ENCODE measurements at places on chromosomes 7 and 10.

- no peak for DNase-seq
These were observed 245.9 kb upstream of the HGF start for GRCh38 chr7:82015751-82016150.

GRCh38 chr7:99791667-99792369, 7.8 kb upstream of the CYP3A4 start:
- DNase-seq, result no peak

DNA sequence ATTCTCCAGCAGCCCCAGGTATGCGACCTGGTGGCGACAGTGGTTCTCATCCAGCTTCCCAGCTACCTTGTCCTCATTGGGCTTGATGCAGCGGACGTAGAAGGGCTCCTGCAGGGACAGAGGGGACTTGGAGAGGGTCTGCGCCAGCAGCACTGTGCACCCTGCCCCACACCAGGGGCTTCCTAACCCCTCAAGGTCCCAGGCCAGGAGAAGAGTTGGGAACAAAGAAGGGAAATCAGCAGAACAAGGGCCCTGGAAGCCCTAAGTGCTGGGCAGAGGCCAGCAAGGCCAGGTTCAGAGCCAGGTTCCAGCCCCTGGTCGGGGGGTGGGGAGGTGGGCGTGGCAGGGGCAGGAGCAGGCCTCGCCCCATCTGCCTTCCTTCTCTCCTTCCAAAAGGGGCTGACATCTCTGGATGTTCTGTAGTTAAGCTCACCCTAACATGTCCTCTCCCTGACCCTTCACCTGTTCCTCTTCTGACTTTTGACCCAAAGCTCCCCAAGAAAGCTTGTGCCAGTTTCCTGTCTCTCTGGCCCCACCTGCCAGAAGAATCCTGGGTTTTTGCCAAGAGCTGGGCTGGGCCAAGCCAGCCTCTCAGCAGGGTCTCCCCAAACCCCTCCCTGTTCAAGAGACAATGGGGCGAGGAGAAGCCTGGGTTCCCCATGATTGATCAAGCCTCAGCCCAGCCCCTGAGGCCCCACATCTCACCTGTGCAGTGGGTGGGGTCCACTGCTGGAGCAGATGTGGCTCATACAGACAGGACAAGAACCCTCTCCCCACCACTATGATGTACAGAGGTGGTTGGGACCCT, 11.9 kb downstream of the MYO1G start:
- DNase-seq, result no peak

DNA sequence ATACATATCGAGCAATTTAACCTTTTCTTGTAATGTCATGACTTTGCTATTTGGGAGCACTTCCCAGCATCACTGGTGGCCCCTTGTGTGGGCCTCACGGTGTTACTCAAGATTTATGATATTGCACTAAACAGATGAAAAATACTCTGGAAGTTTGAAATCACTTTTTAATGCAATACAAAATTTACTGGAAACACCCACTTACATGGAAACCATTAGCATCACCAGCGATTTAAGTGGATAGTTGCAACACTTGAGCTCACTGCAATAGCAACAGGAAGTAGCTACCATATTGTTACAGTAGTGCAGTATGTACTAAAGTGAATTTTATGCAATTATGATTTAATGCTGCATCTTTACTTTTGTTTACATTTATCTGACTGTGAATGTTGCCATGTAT, 184.4 kb downstream of the MDFIC start:
- no peak for DNase-seq

DNA sequence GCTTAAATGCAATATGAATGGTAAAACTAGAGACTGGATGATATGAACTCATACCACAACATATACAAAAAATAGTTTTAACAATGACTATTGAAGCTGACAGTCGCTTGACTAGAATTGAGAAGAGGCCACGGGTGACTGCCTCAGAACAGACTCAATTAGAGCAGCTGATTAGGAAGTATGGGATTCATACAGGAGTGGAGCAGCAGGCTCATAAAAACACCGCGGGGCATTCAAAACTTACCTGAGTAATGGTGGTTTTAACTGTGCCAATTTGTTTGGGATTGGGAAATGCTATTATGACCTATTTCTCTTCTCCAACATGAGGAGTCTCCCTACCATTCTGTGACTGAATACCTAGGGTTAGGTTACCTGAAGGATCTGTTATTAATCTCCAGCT, 2.1 kb downstream of the CADPS2 start:
- no peak for DNase-seq

- no peak for DNase-seq
These were observed 378.5 kb upstream of the SEMA3C start for GRCh38 chr7:81297317-81297716.

GRCh38 chr7:16989811-16990413, 108.1 kb upstream of the AGR3 start:
- DNase-seq, result no peak

- no peak for DNase-seq
These were observed 51.3 kb upstream of the TCF7L2 start for GRCh38 chr10:112898540-112899390.

DNA sequence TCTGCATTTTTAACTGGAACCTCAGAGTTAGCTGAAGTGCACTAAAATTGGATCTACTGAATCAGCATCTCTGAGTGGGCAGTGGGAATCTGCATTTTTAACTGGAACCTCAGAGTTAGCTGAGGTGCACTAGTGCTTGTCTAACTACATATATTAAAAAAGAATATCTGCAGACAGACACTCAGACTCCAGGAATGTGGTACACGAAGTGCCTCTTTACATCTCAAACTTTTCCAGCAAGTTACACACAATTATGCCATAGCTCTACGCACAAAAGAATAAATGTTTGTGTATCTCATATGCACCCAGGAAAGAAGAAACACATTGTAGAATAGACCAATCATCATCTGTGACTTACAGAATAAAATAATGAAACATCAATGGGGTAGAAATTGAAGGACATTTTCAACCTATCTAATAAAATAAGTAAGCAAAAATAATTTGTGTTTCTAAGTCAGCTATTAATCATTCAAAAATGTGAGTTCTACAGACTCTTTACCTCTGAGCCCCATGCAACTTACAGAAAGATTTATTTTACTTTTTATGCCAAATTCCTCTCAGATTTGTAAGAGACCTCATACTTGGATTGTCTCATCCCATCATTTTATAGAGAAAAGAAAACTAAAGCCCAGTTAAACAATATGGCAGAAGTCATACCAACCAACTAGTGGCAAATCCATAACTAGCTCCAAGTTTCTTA, 28.3 kb downstream of the PPP1R3A start:
- no peak for DNase-seq

GRCh38 chr10:72257051-72257892, 16.5 kb upstream of the DDIT4 start:
- DNase-seq, result no peak

DNA sequence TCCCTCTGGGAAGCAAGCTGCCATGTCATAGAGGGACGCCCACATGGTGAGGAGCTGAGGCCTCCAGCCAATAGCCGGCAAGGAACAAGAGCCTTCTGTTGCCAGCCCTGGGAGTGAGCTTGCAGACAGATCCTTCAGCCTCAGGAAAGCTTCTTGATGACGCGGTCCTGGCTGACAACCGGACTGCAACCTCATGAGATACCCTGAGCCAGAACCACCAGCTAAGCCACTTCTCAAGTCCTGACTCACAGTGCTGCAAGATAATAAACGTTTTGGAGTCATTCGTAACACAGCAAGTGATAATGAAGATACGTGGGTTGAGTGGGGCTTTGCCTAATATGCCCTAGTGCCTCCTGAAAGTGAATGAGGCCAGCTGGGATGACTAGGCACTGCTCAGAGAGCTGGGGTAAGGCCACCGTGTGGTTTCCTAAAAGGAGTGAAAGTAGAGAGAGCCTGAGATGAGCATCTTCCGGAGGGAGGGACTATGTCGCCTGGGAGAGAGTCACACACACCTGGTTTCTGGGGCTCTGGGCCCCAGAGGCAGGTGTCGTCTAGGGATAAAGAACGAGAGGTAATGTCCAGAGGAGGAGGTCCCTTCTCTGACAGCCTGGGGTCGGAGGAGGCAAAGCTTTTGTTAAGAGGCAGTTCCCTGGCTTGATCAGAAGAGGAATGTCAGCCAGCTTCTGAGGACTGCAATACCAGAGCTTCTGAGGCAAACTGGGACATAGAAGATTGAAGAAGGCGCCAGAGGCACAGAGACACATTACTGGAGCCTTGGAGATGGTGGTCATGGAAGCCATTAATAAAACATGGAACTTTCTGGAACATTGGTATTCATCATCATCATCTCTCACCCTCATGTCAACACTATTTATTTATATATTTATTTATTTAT, 53.6 kb downstream of the PYROXD2 start:
- DNase-seq, result no peak

- no peak for DNase-seq
These were observed 1.5 kb upstream of the KCTD7 start for GRCh38 chr7:66627151-66627681.

DNA sequence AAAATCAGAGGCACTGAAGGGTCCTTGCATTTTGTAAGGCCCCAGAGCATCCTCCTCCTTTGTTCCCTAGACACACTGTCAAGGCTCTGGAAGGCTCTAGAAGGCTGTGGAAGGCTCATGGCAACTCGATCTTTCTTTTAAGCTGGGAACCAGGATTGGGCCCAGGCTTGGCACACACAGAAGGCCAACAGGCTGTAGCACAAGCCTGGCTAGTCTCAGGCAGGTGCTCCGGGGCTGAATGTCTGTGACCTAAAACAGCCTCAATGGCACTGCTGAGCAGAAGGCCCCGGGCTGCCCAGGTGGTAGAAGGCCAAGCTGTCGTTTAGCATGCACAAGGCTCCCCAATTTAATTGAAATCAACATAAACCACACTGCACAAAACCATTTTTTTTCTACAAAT, 55.7 kb downstream of the PRKAG2 start:
- DNase-seq, result no peak

- DNase-seq, result no peak
These were observed 223.9 kb downstream of the FRMD4A start for GRCh38 chr10:14106828-14107227.

- DNase-seq, result no peak
These were observed 44.8 kb upstream of the DNAAF5 start for GRCh38 chr7:681551-682307.

DNA sequence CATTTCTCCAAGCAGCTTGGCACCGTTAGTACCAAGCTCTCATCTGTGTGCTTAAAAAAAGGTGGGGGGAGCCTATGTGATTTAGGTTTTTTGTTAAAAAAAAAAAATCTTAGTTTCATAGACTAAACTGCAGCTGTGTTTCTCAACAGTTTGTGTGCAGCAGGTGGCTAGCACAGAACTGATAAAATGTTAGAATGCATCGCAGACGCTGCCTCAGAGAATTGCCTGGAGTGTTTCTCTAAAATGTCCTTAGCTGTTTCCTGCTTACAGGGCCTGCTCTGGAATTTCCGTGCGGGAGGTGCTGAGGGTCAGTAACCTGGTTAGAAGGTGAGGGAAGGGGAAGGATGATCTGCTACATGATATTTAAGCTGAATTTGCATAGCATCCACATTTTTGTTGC, 268.9 kb downstream of the PLXDC2 start:
- no peak for DNase-seq

GRCh38 chr7:137399827-137400823, 56.6 kb upstream of the PTN start:
- no peak for DNase-seq

GRCh38 chr7:23415198-23415597, 55.1 kb downstream of the IGF2BP3 start:
- DNase-seq, result no peak

All from GM18507 (cell line).